ENCODE measurements at places on chromosomes 2 and 18.

DNA sequence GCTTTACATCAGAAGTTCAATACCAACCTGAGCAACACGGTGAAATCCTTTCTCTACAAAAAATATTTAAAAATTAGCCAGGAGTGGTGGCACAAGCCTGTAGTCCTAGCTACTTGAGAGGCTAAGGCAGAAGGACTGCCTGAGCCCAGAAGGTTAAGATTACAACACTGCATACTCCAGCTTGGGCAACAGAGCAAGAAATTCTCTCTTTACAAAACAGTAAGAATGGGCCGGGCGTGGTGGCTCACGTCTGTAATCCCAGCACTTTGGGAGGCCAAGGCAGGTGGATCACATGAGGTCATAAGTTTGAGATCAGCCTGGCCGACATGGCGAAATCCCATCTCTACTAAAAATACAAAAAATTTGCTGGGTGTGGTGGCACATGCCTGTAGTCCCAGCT lies 113.2 kb downstream of the USP34 start:
- DNase-seq: no peak

DNA sequence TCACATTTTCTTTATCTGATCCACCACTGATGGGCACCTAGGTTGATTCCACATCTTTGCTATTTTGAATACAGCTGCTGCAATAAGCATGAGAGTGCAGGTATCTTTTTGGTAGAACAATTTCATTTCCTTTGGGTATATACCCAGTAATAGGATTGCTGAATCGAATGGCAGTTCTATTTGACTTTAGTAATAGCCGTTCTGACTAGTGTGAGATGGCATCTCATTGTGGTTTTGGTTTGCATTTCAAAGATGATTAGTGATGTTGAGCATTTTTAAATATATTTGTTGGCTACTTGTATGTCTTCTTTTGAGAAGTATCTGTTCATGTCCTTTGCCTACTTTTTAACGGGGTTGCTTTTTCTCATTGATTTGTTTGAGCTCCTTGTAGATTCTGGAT lies 72.3 kb downstream of the CCDC138 start:
- DNase-seq: no peak

DNA sequence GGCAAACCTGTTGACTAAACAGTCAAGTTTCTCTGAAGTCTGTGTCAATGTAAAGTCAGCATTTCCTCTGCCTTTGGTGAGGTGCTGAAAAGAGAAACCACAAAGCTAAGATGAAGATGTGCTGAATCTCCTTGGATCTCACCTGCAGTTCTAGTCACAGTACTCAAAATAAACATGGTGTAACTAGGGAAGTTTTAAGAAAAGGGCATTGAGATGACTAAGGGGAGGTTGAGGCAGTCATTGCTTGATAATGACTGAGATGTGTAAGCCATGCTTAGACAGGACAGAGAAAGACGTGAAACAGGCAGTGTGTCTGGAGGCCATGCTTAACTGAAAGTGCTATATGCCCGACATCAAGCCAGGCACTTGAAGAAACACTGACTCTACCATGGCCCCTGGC lies 1010.0 kb upstream of the CELF4 start:
- DNase-seq: no peak

DNA sequence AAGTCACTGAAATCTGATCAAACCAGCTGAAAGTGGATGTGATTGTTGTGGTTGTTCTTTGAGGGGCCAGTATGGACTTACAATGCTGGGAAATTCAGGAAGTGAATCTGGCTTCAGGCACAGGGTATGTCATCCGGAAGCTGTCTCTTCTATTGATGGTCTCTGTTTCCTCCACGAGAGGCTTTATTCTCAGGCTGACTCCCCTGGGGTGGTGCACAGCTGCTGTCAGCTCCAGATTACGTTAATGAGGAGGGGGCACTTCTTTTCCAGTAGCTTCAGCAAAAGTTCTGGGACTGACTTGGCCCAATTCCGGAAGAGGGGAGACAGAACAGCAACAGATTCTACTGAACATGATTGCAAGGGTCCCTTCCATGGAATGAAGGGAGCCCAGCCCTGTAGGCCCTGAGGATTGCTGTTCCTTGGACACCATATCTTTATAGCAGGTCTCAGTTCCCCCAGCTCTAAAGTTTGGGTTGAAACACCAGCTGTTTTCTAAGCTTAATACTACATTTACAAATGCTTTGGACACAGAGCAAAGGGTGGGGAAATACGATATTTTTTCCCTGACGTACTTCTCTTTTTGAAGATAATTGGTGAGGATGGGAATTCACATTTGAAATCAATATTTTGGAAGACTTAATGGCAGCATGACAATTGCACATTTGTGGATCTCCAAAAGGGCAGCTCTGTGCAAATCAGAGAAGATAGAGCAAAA lies 400.9 kb downstream of the TSN start:
- DNase-seq: no peak

Data from A549 (cell line).